ENCODE measurements at places on chromosomes 1 and 21. TPM values are rescaled to one million over a fixed set of nuclear protein-coding genes. Genes with fewer than 3 reads are reported as not detected.
A peak's percentile ranks its signal among the peaks of the same experiment; 100 is the strongest.

Gene RHCE
- 0.58 TPM for total RNA-seq

Gene NES
- 54.7 TPM for total RNA-seq

Gene SPATA45
- not detected for total RNA-seq

Gene SMPDL3B
- 29.1 TPM for total RNA-seq

Gene ZNF683
- total RNA-seq, result 1.1 TPM

Gene SLC6A9
- 19.2 TPM for total RNA-seq

Gene MAB21L3
- 0.46 TPM for total RNA-seq

Gene BEND5
- 3.4 TPM for total RNA-seq

Gene CD247
- 8.9 TPM for total RNA-seq

Gene S100A9
- 418 TPM for total RNA-seq

Gene OPTC
- not detected for total RNA-seq

Gene S100A8
- total RNA-seq, result 266 TPM

Gene NCF2
- 144 TPM for total RNA-seq

DNA sequence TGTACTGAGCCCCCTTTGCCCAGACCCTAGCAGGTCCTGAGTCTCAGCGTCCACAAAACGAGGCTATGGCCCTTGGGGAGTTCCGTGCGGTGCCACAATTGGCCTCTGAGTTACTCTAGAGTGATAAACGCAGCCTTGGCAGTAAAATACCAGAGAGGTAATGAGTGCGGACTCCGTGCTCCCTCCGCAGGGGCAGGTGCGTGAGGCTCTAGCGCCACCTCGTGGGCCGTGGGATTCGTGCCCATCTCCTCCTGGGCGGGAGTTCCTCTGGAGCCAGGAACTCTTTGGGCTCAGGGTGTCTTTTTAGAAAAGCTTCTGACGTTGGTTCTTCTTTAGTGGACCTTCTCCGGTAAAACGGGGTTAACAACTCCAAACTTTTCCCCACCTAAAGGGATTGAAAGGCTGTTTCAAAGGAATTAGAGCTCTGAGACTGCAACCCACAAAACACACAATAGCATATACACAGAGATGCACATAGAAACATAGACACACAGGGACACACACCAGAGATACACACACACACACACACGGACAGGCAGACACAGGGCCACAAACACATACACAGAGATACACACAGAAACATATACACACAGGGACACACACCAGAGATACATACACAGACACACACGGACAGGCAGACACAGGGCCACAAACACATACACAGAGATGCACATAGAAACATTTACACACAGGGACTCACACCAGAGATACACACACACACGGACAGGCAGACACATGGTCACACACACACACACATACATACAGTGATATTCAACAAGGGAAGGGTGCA is 99.4 kb downstream of the KCNJ15 start:
- no peaks in the 10 kb centered on the region for H3K27me3 ChIP-seq
- no peaks in the 10 kb centered on the region for H3K36me3 ChIP-seq
- no peak overlapping the region for H3K4me3 ChIP-seq
- DNase-seq, result peak; percentile 91
- peaks cover 13% of the 10 kb centered on the region for H3K4me1 ChIP-seq

DNA sequence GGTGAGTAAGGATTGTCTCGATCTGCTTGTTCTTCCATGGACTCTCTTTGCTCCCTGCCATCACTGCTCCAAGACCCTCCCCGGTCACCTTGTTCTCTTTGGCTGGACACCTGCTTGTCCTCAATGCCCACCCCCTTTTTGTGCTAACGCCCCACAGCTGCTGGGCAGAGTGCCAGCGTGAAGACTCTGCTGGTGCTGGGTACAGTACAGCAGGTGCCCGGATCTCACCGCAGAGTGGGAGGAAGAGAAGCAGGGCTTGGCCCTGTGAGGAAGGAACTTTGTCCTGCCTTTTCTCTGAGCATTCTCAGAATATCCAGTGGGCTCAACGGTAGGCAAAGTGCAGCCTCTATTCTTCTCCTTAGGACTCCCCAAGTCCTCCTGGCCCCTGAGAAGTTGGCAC is 90.1 kb downstream of the PLXNA2 start:
- DNase-seq, result no peak
- H3K4me3 ChIP-seq, result no peak overlapping the region
- H3K27ac ChIP-seq, result no peak overlapping the region
- no peaks in the 10 kb centered on the region for H3K27me3 ChIP-seq
- no peaks in the 10 kb centered on the region for H3K36me3 ChIP-seq

DNA sequence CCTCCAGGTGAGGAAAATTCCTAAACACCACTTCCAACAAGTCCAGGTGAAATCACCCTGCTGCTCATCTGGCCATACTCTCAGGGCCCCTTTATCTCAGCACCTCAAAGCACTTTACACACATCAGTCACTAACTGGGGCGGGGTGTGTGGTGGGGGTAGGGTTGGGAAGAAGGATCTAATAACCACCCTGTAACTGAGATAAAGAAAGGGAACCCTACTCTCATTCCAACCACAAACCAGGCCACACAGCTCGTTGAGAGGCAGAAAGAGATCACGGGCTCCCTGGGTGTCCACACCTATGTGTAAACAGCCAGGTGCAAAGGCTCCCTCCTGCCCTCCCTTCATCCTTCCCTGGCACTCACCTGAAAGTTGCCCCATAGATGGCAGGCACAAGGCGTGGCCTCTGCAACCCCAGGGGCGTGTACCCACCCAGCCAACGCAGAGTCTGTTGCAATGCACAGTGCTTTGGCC is 20.4 kb downstream of the GPR161 start:
- no peak overlapping the region for H3K4me3 ChIP-seq
- no peaks in the 10 kb centered on the region for H3K36me3 ChIP-seq
- H3K4me1 ChIP-seq, result no peaks in the 10 kb centered on the region
- peak; percentile 72 for DNase-seq

DNA sequence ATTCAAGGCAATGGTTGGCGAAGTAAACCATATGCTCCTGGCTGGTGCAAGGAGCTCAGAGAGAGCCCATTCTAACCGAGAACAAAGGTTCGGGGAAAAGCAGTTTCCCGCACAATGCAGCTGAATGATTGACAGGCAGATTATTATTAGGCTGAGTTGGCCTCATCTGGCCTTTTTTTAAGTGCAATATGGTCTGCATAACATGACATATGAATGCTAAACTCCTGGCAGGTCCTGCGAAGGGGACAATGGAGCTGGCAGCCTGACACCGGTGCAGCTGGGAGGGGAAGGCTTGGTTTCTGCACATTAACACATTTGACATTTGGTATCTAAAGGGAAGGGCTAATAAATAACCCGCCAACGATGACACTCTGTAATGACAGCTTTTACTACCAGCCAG is 92.0 kb downstream of the MIS18A start:
- no peaks in the 10 kb centered on the region for H3K4me1 ChIP-seq
- no peak overlapping the region for H3K27ac ChIP-seq
- H3K27me3 ChIP-seq, result no peaks in the 10 kb centered on the region
- DNase-seq, result no peak

DNA sequence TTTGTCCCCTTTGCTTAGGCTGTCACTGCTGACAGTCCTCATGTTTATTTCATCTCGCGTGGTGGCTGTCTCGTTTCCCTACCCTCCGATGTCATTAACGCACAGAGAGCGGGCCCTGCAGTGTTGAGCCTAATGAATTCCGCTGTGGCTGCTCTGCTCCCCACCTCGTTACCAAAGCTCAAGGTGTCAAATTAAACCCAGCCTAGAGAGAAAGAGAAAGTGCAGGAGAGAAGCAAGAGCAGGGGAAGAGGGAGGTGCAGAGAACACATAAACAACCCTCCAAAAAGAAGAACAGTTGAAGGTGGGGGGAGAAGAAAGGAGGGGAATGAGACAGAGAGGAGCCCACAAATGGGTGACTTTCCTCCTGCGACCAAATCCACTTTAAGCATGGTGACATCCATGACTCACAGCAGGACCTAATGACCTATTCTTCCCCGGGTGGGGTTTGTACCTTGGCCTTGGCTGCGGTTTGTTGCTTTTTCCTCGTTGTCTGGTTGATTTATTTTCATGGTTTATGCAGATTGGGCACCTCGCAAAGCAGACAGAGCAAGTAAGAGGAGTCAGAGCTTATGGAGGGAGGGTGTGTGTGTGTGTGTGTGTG is 92.5 kb downstream of the PBX1 start:
- H3K4me3 ChIP-seq, result no peak overlapping the region
- H3K27ac ChIP-seq, result no peak overlapping the region
- no peaks in the 10 kb centered on the region for H3K27me3 ChIP-seq
- H3K4me1 ChIP-seq, result peaks cover 7% of the 10 kb centered on the region

- H3K36me3 ChIP-seq, result no peaks in the 10 kb centered on the region
- DNase-seq, result no peak
- peaks cover 3% of the 10 kb centered on the region for H3K4me1 ChIP-seq
- H3K27me3 ChIP-seq, result no peaks in the 10 kb centered on the region
Measured at GRCh38 chr1:117662667-117663066, 56.8 kb downstream of the TENT5C start.

- no peaks in the 10 kb centered on the region for H3K27me3 ChIP-seq
- peaks cover 4% of the 10 kb centered on the region for H3K36me3 ChIP-seq
- no peak overlapping the region for H3K4me3 ChIP-seq
- no peaks in the 10 kb centered on the region for H3K4me1 ChIP-seq
- DNase-seq, result no peak
Measured at GRCh38 chr1:10613861-10614260, 139.1 kb downstream of the PEX14 start.

- H3K4me3 ChIP-seq, result no peak overlapping the region
- H3K36me3 ChIP-seq, result no peaks in the 10 kb centered on the region
- H3K4me1 ChIP-seq, result no peaks in the 10 kb centered on the region
- no peak for DNase-seq
- no peak overlapping the region for H3K27ac ChIP-seq
Measured at GRCh38 chr1:178506177-178506576, 6.7 kb upstream of the TEX35 start.

GRCh38 chr1:44294588-44295007 is 60.5 kb downstream of the ERI3 start:
- no peak overlapping the region for H3K4me3 ChIP-seq
- no peak overlapping the region for H3K27ac ChIP-seq
- H3K4me1 ChIP-seq, result no peaks in the 10 kb centered on the region
- DNase-seq, result no peak
- H3K36me3 ChIP-seq, result peaks cover 25% of the 10 kb centered on the region
- H3K27me3 ChIP-seq, result no peaks in the 10 kb centered on the region

DNA sequence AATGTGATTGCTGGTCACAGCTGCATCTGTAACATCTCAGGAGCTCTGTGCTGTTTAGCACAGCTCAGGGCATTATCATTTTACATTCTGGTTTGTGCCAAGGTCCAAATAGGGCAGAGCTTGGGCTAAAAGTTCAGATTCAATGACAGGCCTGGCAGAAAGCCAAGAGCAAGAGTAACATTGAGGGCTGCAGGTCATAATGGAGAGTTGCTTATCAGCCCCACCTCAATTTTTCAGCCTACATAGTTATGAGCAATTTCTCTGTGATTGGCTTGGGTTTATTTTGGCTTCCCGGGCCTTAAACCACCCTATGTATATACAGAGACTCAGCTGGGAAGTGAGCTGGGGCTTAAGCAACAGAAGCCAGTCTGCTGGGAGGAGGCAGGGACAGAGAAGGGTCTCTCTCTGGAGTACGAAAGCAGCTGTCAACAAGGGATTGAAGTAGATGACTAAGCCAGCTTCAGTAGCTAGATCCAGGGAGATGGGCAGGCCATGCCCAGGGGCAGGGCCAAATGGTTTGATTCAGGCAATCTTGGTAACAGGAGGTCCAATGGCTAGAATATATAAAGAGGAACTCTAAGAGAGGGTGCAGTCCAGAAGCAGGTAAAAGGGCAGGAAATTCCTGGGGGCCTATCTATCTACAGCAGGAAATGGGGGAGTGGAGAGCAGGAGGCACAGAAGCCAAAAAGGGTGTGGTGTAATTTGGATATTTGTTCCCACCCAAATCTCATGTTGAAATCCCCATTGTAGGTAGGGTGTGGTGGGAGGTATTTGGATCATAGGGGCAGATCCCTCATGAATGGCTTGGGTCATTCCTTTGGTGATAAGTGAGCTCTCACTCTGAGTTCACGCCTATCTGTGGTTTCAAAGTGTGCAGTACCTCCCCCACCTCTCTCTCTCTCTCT is 49.0 kb downstream of the BRINP2 start:
- no peak overlapping the region for H3K27ac ChIP-seq
- no peaks in the 10 kb centered on the region for H3K27me3 ChIP-seq
- no peaks in the 10 kb centered on the region for H3K36me3 ChIP-seq

- H3K36me3 ChIP-seq, result no peaks in the 10 kb centered on the region
- no peak overlapping the region for H3K27ac ChIP-seq
- H3K27me3 ChIP-seq, result no peaks in the 10 kb centered on the region
- H3K4me3 ChIP-seq, result no peak overlapping the region
Measured at GRCh38 chr1:163535807-163536206, 214.1 kb downstream of the NUF2 start.

DNA sequence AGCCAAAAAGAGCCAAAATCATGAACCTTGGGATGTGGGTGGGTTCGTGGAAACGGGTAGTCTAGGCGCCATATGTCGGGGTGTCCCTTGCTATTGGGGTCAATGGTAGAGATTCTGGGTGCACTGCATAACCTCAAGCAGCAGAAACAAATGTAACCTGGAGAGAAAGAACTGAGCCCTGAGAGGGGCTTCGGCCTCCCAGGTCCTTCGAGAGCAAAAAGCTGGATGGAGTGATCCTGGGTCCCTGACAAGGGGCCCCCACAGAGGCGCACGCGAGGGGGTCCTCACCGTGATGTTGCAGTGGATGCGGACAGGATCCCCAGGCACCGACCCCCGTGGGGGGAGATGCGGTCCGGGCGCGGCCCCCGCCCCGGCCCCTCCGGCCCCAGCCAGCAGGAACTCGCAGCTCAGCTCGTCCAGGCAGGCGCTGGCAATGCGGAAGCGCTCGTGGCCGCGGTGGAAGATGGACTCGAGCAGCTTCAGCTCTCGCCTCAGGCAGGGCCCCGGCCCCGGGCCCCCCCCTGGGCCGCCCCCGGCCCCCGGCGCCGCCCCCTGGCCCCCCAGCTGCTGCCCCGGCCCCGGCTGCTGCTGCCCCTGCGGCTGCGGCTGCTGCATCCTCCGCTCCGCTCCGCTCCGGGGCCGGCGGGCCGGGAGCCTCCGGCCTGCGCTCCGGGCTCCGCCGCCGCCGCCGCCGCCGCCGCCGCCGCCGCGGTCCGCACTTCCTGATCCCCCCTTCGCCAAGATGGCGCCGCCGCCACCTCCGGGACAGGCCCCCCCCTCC is at the start of gene UBE2Q1:
Gene UBE2Q1 (minus strand): TSS at position 724 of the 781 bp plus-strand sequence. CDS start 109 bp downstream, at position 615.
- DNase-seq, result peak; percentile 85
- H3K27me3 ChIP-seq, result no peaks in the 10 kb centered on the region
- H3K4me1 ChIP-seq, result peaks cover 25% of the 10 kb centered on the region
- H3K4me3 ChIP-seq, result peak within 1 kb of the TSS; percentile 71
- peaks cover 27% of the 10 kb centered on the region for H3K36me3 ChIP-seq

DNA sequence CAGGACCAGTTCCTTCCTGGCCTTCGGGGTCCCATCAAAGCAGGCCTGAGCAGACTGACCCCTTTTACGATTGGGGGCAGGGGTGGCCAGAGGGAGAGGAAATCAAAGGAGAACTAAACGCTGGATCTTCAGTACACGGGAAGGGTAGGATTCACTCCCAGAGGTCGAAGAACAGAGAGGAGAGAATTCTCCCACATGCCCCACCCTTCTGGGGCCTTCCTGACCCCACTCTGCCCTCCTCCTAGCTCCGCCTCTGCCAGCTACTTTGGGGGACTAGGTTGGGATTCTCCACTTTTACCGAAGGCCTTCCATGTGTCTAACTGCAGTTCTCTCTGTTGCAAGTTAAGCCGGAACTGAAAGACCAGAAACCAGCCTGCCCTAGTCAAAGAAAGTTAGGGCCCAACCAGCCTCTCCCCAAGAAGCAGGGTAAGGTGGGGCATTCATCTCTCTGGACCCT is 654 bp upstream of the ARHGEF2 start:
- H3K4me1 ChIP-seq, result peaks cover 78% of the 10 kb centered on the region
- peak overlapping the region; percentile 91 for H3K4me3 ChIP-seq
- DNase-seq, result no peak
- H3K27ac ChIP-seq, result peak overlapping the region; percentile 93

- no peaks in the 10 kb centered on the region for H3K27me3 ChIP-seq
- no peak overlapping the region for H3K27ac ChIP-seq
- no peaks in the 10 kb centered on the region for H3K4me1 ChIP-seq
Measured at GRCh38 chr21:27722095-27722494, 755.2 kb upstream of the ADAMTS5 start.

Data from upper lobe of right lung (tissue), 1 donor.